Motor neuron (in vitro differentiated cells): ENCODE measurements at places on chromosomes 13 and 19. TPM values are rescaled to one million over a fixed set of nuclear protein-coding genes. Genes with fewer than 3 reads are reported as not detected.

Gene CPB2
- total RNA-seq = 0.11 and 0.31 TPM in 2 replicates

Gene FGF22
- total RNA-seq = 0.11 and 0.31 TPM in 2 replicates

Gene LILRB1
- 0.49 and 0.94 TPM in 2 replicates for total RNA-seq

Gene RYR1
- 3.8 and 5.6 TPM in 2 replicates for total RNA-seq

Gene MYH14
- 0.90 and 1.5 TPM in 2 replicates for total RNA-seq

Gene SCEL
- not detected in 2 replicates for total RNA-seq

Gene DGKH
- total RNA-seq = 4.9 and 5.5 TPM in 2 replicates
